ENCODE measurements at places on chromosomes 3 and 15. TPM values are rescaled to one million over a fixed set of nuclear protein-coding genes. Genes with fewer than 3 reads are reported as not detected.

TMEM158 gene
- not detected for total RNA-seq

FBLN2 gene
- not detected for total RNA-seq

CPEB1 gene
- total RNA-seq, result 0.17 TPM

GRCh38 chr15:27662892-27663291, 436.2 kb downstream of the OCA2 start:
- DNase-seq, result no peak

- no peak for DNase-seq
These were observed 41.1 kb upstream of the UBE2E2 start for GRCh38 chr3:23161896-23162570.

GRCh38 chr15:100908466-100908865, 10.7 kb upstream of the LRRK1 start:
- no peak for DNase-seq

GRCh38 chr3:135618123-135618522, 347.4 kb upstream of the PPP2R3A start:
- DNase-seq, result no peak

DNA sequence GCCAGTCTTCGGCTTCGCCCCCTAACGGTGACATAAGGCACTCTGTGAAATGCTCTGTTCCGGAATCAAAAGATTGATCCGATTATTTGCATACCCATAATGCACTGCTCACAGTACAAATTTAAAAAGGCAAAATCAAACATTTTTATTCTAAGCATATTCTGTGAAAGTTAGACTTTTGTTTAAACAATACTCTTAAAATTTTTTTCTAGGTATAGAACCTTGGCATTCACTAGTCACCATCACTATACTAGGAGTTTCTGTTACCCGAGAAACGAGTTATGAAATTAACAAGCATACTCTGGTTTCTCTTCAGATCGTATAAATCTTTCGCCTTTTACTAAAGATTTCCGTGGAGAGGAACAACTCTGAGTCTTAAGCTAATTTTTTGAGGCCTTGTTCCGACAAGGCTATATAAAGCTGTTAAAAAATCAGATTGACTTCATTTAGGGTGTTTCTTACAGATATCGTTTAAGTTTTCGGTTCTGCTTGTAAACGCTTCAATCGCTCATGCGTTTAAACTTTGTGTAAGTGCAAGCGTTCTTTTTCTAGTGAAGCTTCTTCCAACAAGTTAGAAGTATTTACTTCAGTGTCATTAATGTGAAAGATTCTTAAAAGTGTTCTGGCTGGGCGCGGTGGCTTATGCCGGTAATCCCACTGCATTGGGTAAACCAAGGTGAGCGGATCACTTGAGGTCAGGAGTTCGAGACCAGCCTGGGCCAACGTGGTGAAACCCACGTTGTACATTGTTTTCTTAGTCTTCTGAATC, at the start of gene RNU5B-1:
Gene RNU5B-1 (plus strand): TSS at position 297 of the 769 bp plus-strand sequence.
- DNase-seq, result peak; percentile 90

- no peak for DNase-seq
These were observed 166.7 kb upstream of the THBS1 start for GRCh38 chr15:39414201-39414600.

GRCh38 chr15:95152741-95153140, 921.4 kb downstream of the MCTP2 start:
- DNase-seq, result no peak

DNA sequence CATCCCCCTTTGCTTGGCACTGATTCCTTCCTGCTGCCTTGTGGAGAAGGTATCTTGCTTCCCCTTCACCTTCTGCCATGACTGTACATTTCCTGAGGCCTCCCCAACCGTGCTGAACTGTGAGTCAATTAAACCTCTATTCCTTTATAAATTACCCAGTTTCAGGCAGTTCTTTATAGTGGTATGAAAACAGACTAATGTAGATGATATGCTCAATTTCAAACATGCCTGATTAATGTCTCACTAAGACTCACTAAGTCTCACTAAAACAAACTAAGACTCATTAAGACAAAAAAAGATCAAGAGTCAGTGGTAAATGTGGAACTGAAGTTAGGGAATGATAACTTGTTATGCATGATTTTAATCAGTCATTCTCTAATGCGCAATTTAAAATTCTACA, 606.6 kb downstream of the RBMS3 start:
- no peak for DNase-seq

DNA sequence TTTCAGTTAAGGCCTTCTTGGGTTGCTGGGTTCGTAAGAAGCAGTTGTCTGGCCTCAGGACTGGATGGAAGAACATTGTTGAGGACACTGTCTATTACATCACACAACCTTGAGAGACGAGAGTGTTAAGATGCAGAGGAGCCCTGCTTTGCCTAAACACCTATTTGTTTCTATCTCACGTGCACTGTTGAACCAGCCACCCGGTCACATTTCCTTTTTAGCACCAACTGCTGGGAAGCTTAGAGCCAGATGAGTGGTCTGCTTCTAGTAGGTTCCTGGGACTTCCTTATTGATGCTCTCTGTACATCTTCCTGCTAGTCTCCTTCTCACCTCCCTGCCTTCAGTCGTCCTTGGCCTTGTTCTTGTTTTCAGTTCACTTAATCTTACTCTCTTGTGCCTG, 22.3 kb downstream of the CAND2 start:
- DNase-seq, result no peak

DNA sequence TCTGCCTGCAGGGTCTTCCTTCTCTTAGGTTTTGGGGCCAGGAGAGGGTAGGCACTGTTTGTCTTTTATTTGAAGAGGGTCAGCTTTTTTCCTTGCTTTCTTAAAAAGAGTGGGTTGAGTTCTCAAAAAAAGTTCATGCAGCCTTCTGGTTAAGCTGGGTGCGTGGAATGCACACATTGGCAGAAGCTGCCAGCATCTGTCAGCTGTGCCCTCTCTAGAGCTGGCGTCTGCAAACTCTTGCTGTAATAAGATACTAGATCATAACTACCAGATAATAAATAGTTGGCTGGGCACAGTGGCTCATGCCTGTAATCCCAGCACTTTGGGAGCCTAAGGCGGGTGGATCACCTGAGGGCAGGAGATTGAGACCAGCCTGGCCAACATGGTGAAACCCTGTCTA, 373.4 kb downstream of the OCA2 start:
- DNase-seq, result no peak

DNA sequence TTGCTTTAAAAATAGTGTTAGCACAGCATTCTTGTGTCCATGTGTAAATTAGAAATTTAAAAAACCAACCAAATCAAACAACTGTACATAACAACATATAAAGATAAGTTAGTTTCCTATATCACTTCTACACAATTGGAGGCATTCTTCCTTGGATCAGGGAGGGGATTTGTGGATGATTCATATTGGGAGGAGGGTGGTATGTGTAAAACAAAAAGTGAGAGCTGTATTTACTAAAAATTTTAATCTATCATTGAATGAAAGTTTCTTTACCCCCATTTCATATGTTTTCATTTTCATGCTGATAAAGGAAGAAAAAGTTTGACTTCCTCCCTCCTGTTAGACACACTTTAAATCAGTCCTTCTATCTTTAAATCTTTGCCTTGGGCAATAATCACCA, 325.0 kb downstream of the SATB1 start:
- no peak for DNase-seq

GRCh38 chr15:51097553-51098330, 3.0 kb upstream of the TNFAIP8L3 start:
- no peak for DNase-seq

GRCh38 chr3:186883686-186884058, 41.2 kb downstream of the ADIPOQ start:
- DNase-seq, result no peak

All from CD4-positive, alpha-beta memory T cell (primary cell).